Calu3 (cell line): ENCODE measurements at places on chromosomes 6 and 20. TPM values are rescaled to one million over a fixed set of nuclear protein-coding genes. Genes with fewer than 3 reads are reported as not detected.

FOXC1 gene
- total RNA-seq, result 12.3 and 16.5 TPM in 2 replicates

TRIM10 gene
- total RNA-seq, result 1.8 and 2.7 TPM in 2 replicates

MROH8 gene
- 1.4 and 2.7 TPM in 2 replicates for total RNA-seq

CENPQ gene
- total RNA-seq, result 16.4 and 18.8 TPM in 2 replicates

PTPRT gene
- total RNA-seq, result not detected in 2 replicates

FAM110A gene
- 14.5 and 14.9 TPM in 2 replicates for total RNA-seq

PRDM13 gene
- total RNA-seq, result 0.71 and 1.3 TPM in 2 replicates

CST1 gene
- 0.69 and 1.2 TPM in 2 replicates for total RNA-seq

RIN2 gene
- total RNA-seq, result 9.8 and 9.9 TPM in 2 replicates

LSM2 gene
- 126 and 144 TPM in 2 replicates for total RNA-seq

MRPL14 gene
- 98.9 and 103 TPM in 2 replicates for total RNA-seq

WFDC12 gene
- total RNA-seq, result not detected in 2 replicates

ACSS1 gene
- 3.6 TPM in 2 replicates for total RNA-seq

FABP7 gene
- total RNA-seq, result not detected in 2 replicates

GRCh38 chr6:167244064-167244960 is 46.8 kb upstream of the UNC93A start:
- peaks cover 58% of the 10 kb centered on the region for H3K27me3 ChIP-seq
- H3K4me1 ChIP-seq, result no peaks in the 10 kb centered on the region
- no peak for DNase-seq
- H3K36me3 ChIP-seq, result no peaks in the 10 kb centered on the region
- H3K4me3 ChIP-seq, result no peak overlapping the region

DNA sequence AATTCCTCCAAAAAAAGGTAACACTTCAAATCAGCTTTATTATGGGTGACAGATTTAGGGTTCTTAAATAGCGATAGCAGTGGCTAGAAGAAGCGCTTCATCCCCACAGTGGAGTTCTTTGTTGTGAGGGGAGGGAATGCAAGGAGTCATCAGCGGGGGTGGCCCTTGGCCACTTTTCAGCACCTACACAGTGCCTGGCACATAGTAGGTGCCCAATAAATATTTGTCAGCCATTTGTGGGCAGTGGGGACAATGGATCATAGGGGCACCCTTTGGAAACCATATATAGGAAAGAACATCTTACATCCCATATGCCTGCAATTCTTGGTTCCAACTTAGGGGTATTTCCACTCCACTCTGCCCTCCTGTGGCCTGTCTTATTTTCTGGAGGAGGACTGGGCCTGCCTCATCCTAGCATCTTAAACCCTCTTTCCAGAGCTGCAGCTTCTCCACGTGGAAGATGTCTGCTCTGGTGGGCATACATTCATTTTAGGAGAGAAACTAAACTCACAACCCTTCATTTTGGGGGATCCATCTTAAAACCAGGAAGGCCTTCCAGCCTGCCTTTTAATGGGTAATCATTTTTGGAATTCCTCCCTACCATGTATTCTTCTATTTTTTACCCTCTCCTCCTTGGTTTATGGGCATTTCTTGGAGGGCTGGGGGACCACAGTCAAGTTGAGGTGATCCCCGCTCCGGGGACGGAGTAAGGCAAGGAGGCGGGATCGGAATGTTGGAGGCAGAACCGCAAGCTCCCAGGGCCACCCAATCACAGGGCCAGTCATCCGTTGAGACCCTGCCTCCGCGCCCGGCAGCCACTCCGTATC is 2.6 kb upstream of the GPSM3 start:
- H3K36me3 ChIP-seq, result peaks cover 55% of the 10 kb centered on the region
- peak; percentile 65 for DNase-seq
- H3K27ac ChIP-seq, result peak overlapping the region; percentile 99
- peak overlapping the region; percentile 95 for H3K4me3 ChIP-seq
- peaks cover 26% of the 10 kb centered on the region for H3K4me1 ChIP-seq
- H3K27me3 ChIP-seq, result peaks cover 2% of the 10 kb centered on the region

- H3K27me3 ChIP-seq, result no peaks in the 10 kb centered on the region
- H3K4me3 ChIP-seq, result no peak overlapping the region
- H3K4me1 ChIP-seq, result no peaks in the 10 kb centered on the region
- H3K27ac ChIP-seq, result no peak overlapping the region
- no peak for DNase-seq
- H3K36me3 ChIP-seq, result no peaks in the 10 kb centered on the region
These were observed 85.3 kb downstream of the MAP7 start for GRCh38 chr6:136464874-136465273.

GRCh38 chr6:52352239-52353018 is 9.5 kb upstream of the PAQR8 start:
- peak; percentile 70 for DNase-seq
- H3K27ac ChIP-seq, result peak overlapping the region; percentile 91
- no peaks in the 10 kb centered on the region for H3K36me3 ChIP-seq
- peak overlapping the region; percentile 15 for H3K4me3 ChIP-seq

GRCh38 chr6:3410385-3411360 is 46.2 kb downstream of the SLC22A23 start:
- H3K27ac ChIP-seq, result peak overlapping the region; percentile 41
- no peaks in the 10 kb centered on the region for H3K27me3 ChIP-seq
- H3K4me3 ChIP-seq, result no peak overlapping the region
- H3K4me1 ChIP-seq, result peaks cover 28% of the 10 kb centered on the region
- peaks cover 6% of the 10 kb centered on the region for H3K36me3 ChIP-seq

GRCh38 chr6:113258771-113259170 is 598.4 kb upstream of the MARCKS start:
- DNase-seq, result no peak
- H3K27ac ChIP-seq, result no peak overlapping the region
- H3K27me3 ChIP-seq, result no peaks in the 10 kb centered on the region
- H3K4me1 ChIP-seq, result no peaks in the 10 kb centered on the region
- H3K36me3 ChIP-seq, result no peaks in the 10 kb centered on the region

DNA sequence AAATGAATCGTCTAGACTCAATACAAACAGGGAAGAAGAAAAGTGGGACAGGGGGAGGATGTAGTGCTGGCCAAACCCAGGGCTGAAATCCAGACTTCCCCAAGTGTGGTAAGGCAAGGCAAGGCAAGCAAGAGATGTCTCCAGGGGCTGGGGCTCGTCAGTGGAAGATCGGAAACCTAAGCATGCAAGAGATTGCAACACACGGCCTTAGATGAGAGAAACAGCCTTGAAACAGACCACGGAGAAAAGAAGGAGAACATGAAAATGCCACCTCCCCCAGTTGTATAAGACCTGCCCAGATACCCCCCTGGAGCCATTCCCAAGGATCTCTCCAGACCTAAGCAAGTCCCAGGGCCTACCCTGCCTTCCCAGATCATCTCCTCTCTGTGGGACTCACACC is 20.0 kb downstream of the VEGFA start:
- H3K4me1 ChIP-seq, result peaks cover 9% of the 10 kb centered on the region
- peaks cover 38% of the 10 kb centered on the region for H3K36me3 ChIP-seq
- H3K4me3 ChIP-seq, result no peak overlapping the region

DNA sequence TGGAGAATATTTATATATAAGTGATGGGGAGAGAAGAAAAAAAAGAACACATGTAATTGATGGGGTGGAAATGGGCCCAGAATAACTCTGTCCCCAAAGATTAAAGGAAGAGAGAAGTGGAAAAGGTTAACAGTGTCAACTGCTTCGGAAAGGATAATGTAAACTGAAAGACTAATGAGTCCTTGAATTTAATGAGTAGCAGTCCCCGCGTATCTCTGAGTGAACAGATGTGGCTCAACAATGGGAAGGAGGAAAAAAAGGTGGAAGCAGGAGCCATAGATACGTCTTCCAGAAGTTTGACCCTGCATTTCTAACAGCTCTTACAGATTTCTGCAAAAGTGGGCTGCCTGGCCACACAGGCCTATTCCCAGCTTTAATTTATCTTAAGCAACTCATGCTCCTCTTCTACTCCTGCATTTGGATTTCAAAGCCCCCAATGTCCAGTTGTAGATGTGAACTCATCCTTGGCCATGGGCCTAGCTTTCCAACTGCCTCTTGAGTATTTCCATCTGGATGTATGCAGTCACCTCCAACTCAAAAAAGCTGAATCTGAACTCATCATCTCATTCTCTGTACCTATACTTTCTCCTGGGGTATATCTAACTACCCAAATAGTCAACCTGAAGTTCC is 61.3 kb downstream of the DST start:
- peaks cover 11% of the 10 kb centered on the region for H3K4me1 ChIP-seq
- DNase-seq, result no peak
- no peak overlapping the region for H3K4me3 ChIP-seq
- H3K27ac ChIP-seq, result no peak overlapping the region
- no peaks in the 10 kb centered on the region for H3K27me3 ChIP-seq
- peaks cover 20% of the 10 kb centered on the region for H3K36me3 ChIP-seq

- H3K4me1 ChIP-seq, result no peaks in the 10 kb centered on the region
- H3K36me3 ChIP-seq, result no peaks in the 10 kb centered on the region
- no peak for DNase-seq
- H3K27ac ChIP-seq, result no peak overlapping the region
- H3K27me3 ChIP-seq, result no peaks in the 10 kb centered on the region
- no peak overlapping the region for H3K4me3 ChIP-seq
These were observed 67.2 kb downstream of the SLC22A1 start for GRCh38 chr6:160188773-160189172.

DNA sequence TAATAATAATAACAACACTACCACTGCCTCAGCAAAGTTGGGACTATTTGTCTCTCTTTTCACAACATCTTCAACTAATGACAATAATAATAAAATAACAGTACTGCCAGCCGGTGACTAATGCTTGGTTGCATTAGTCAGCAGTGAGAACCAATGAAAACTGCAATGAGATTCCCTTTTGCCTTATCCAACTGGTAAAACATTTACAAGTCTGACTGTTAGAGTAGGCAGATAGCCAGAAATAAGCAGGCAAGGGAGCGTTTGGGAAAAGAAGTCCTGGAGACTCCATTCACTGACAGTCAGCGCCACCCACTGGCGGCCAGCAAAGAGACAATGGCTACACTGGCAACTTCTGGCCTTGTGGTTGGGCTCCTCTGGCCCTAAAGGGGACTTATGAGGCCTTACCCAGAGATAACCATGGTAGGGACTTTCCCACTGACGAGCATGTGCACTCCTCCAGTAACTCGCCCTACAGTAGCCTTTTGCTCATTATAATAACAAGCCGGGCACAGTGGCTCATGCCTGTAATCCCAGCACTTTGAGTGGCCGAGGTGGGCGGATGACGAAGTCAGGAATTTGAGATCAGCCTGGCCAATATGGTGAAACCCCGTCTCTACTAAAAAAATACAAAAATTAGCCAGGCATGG is 3.4 kb upstream of the NSFL1C start:
- H3K36me3 ChIP-seq, result peaks cover 41% of the 10 kb centered on the region
- DNase-seq, result peak; percentile 92
- H3K27me3 ChIP-seq, result no peaks in the 10 kb centered on the region
- H3K4me1 ChIP-seq, result peaks cover 62% of the 10 kb centered on the region
- peak overlapping the region; percentile 23 for H3K4me3 ChIP-seq

- H3K4me3 ChIP-seq, result no peak overlapping the region
- H3K27me3 ChIP-seq, result no peaks in the 10 kb centered on the region
- H3K36me3 ChIP-seq, result no peaks in the 10 kb centered on the region
- no peaks in the 10 kb centered on the region for H3K4me1 ChIP-seq
These were observed 78.1 kb downstream of the PRDM1 start for GRCh38 chr6:106163966-106164877.

DNA sequence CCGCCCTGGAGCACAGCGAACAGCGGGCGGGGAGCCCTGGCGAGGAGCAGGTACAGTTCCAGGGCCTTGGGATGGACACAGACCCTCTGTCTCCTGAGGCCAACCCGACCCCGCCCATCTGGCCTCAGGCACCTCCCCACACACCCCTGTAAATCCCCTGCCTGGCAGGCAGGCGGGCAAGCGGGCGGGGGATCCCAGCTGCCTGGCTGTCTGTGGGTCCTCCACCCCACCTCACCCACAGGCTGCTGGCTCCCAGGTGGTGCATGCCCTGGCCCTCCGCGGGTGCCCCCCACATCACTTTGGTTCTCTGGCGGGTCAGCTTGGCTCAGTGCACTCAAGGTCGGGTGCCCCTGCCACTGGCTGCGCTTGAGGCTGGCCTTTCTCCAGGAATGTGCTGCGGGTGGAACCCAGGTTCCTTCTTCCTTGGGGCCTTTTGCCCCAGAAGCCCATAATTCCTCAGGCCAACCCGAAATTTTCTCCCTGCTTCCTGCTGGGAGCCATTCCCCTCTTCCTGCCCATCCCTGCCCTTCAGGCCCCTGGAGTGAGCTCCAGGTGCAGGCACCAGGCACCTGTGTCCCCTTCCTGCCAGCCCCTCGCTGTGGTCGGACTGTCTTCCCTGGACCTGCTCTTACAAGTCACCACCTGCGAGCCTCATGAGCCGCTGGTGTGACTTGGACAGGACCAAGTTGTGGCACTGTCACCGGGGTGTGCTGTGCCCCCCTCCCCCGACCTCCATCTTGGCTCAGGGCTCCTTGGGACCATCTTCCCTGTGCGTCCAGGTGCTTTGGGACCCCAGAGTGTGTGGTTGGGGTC is 5.3 kb upstream of the TNFRSF6B start:
- no peak for DNase-seq
- peak overlapping the region; percentile 20 for H3K4me3 ChIP-seq
- peak overlapping the region; percentile 83 for H3K27ac ChIP-seq
- H3K4me1 ChIP-seq, result peaks cover 25% of the 10 kb centered on the region
- H3K36me3 ChIP-seq, result peaks cover 96% of the 10 kb centered on the region
- no peaks in the 10 kb centered on the region for H3K27me3 ChIP-seq

DNA sequence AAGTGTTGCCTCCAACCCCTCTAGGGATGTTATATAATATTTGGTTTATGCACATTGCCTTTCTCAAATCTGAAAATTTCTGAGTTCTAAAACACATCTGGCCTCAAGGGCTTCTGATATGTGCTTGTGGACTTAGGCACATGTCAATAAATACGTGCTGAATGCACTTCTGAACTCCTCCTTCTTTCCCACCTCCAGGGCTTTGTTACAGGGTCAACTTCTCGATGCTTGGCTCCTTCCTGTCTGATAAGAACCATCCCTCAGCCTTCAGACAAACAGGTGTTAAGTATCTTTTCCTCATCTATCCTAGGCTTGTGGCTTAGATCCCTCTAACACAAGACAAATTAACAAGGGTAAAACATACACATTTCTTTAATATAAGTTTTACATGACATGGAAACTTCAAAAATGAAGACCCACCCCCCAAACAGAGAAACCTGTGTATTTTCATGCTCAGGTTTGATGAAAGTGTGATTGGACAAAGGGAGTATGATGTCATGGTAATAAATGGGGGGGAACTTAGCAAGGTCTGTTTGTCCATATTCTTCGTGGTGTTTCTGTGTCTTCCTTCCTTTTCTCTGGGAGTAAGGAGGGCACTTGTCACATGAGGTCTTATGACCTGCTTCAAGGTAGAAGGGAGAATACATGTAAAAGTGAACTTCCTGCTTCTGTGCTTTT is 326.9 kb downstream of the CD83 start:
- no peak overlapping the region for H3K27ac ChIP-seq
- no peaks in the 10 kb centered on the region for H3K36me3 ChIP-seq
- no peak for DNase-seq
- H3K4me1 ChIP-seq, result no peaks in the 10 kb centered on the region

DNA sequence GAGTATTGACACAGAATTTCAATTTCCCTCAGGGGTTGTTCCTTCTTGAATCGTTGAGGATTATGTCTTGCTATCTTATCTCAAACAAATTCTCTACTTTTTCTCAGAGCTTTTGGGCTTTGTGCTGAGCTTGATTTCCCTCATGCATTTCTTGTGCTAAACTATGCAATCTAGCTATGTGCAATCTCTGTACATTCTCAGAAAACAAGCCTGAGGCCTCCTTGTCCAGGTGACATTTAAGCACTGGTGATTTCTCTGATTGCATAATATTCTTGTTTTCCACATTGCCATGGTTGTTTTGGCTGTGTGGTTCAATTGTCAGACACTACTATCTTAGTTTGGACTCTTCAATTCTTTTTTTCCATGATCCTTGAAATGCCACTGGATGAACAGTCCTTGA is 81.2 kb upstream of the MAN1A1 start:
- H3K36me3 ChIP-seq, result no peaks in the 10 kb centered on the region
- H3K27me3 ChIP-seq, result no peaks in the 10 kb centered on the region
- no peak for DNase-seq
- H3K4me3 ChIP-seq, result no peak overlapping the region
